Effector memory CD4-positive, alpha-beta T cell (primary cell): ENCODE measurements at places on chromosomes 7 and 10.

DNA sequence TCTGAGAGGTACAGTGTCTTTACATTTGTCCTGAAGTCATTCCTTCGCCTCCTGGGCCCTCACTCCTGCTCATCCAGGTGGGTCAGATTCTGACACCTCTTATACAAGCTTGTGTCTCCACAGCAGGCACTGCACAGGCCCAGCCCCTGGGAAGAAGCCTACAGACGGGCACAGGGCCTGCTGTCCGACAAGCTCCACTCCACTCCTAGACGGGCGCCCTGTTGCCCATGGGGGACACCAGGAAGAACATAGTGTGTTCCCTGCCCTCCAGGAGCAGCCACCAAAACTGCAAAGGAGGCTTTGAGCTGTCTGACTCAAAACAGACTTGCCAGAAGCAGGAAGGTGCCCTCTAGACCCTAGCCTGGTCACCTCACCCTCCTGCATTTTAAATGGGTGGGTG lies 45.6 kb upstream of the SLC29A3 start:
- H3K4me1 ChIP-seq, result no peaks in the 10 kb centered on the region
- no peak for DNase-seq
- no peaks in the 10 kb centered on the region for H3K36me3 ChIP-seq
- no peak overlapping the region for H3K4me3 ChIP-seq

DNA sequence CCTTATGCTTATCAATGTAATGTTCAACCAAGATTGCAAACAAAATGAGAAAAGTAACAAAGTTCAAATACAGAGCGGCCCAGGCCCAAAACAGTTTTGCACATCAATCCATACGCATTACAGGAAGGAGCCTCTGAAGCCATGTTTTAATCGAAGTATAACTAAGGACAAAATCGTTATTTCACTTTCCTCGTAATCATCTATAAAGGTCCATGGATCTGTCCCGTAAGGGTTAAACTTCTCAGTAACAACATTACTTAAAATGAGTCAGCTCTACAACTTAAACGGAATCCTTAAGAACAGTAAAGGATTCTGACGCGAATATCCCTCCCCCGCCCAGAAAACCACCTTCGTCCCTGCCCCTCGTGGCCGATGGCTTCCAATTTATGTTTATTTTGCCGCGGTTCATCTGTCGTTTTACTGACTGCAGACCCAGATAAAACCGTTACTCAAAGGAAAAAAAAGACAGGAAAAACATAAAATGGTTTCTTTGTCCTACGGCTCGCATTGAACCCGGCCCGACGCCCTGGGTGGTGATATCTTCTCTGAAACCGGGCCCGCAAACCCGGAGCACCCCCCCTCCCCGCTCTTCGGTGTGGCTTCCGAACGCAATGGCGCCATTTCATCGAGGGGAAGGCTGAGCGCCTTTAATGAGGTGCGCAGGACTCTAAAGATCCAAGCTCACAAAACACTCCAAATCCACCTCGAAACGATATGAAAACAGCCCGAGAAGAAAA lies 1.1 kb downstream of the HNRNPA2B1 start:
- H3K36me3 ChIP-seq, result peaks cover 35% of the 10 kb centered on the region
- peaks cover 37% of the 10 kb centered on the region for H3K4me1 ChIP-seq
- no peaks in the 10 kb centered on the region for H3K27me3 ChIP-seq

DNA sequence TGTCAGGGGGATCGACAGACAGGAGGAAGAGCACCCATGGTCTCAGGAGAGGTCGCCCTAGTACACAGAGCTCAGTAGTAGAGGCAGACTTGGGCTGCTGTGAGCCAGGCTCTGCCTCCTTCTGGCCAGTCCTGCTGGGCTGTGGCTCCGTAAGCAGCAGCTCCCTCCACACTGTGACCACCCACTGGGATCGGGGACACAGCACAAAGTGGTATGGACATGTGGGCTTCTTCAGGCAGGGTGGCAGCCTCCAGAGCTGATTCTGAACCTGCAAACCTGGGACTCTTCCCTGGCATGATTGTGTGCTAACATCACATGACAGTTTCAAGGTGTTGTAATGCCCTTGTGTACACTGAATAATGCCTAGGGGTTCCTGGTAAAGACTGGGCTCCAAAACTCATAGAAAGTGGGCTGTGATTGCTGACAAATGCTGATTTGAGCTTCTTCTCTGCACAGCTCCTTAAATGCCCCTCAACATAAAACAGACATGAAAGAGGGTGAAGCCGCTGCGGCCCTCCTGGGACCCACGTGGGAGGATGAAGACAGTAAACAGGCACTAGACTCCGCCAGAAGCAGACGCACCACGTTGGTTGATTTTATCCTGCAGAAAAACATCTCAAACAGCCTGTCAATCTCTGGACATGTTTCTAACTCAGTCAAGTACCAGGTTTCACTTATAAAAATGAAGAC lies 76.7 kb downstream of the GPR26 start:
- H3K4me3 ChIP-seq, result no peak overlapping the region
- DNase-seq, result no peak
- no peaks in the 10 kb centered on the region for H3K27me3 ChIP-seq
- no peaks in the 10 kb centered on the region for H3K4me1 ChIP-seq
- H3K27ac ChIP-seq, result no peak overlapping the region
- no peaks in the 10 kb centered on the region for H3K36me3 ChIP-seq

DNA sequence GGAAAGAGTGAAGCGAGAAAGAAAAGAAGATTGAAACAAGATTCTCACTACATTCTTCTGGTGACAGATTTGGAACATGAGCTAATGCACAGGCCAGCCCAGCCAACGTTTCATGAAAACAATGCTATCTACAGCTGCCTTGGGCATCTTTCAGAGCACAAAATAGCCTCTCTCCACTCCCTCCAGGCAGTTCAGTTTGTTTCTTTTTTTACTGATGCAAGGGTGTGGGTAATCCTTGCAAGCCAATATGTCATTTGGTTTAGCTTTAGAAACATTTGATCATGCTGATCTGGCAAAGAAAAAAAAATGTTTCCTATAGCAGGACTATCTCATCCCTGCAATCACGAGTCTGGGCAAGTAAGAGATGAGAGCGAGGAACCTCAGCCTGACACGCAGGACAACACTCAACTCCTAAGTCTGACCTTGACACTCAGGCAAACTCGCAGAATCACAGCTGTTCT lies 35.9 kb downstream of the SVIL start:
- H3K36me3 ChIP-seq, result no peaks in the 10 kb centered on the region
- DNase-seq, result no peak
- H3K4me3 ChIP-seq, result no peak overlapping the region
- no peak overlapping the region for H3K27ac ChIP-seq
- H3K4me1 ChIP-seq, result no peaks in the 10 kb centered on the region

DNA sequence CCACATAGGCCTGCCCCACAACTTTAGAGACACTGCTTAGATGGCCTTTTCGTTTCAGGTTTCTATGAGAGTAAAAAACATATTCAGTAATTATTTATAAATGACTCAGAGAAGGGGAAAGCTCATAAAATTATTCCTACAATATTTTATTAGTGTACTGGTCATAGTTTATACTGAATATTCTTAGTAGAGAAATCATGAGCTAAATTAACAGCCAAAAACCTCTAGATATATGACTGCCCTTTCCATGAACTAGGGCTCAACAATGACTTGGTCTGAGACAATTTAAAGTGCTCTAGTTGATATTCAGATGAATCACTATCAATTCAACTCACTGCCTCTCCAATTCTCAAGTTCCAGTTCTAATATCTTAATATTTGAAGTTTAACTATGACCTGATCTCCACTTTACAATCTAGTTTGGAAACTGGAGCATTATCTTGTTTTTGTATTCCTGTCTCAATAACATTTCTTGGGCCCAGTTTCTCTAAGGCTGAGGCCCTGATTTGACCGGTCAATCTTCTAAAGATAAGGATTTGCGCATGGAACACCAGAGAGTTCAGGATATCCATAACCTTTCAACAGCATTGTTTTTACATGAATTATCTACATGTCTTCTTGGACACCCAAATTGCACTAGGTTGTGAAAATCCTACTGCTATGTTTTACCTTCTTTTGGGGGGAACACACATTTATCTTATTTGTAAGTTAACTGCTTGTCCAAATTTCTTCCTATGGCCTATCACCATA lies 141.6 kb downstream of the DGKB start:
- DNase-seq, result no peak
- no peaks in the 10 kb centered on the region for H3K27me3 ChIP-seq
- no peaks in the 10 kb centered on the region for H3K4me1 ChIP-seq
- H3K36me3 ChIP-seq, result no peaks in the 10 kb centered on the region
- no peak overlapping the region for H3K27ac ChIP-seq

DNA sequence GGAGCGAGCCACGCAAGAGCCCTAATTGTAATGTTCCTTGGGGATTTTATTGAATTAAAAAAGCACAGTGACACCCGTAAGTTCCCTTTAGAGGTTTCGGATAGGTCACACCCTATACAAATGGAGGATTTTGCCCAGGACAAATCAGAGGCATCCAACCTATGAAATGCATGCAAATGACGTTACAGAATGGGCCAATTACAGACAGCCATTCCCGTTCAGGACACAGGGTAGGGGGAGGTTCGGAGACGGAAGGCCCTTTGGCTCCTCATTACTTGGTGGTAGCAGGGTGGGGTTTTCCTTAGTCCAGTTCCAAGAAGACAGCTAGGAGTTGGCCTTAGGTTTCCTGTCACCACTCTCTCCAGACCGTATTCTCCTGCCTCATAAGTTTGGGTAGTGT lies 754.1 kb downstream of the IPMK start:
- no peak overlapping the region for H3K27ac ChIP-seq
- no peaks in the 10 kb centered on the region for H3K4me1 ChIP-seq
- no peaks in the 10 kb centered on the region for H3K27me3 ChIP-seq
- no peaks in the 10 kb centered on the region for H3K36me3 ChIP-seq

DNA sequence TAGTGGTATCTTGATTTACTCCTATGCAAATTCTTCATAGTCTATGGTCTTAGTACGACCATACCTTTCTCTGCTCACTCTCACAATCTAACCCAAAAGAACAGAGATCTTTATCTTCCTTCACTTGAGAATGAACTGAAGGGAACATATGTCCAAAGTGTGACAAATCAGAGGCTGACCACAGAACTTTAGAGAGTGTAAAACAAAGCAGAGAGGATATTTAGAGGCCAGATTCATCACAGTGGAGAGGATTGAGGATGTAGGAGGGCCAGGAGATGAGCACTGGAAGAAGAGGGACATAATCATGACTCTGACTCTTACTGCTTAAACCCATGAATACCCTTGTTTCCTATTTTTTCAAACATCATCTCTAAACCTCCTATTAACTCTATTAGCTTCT lies 935.3 kb upstream of the PHF14 start:
- no peak overlapping the region for H3K27ac ChIP-seq
- H3K36me3 ChIP-seq, result no peaks in the 10 kb centered on the region
- H3K27me3 ChIP-seq, result no peaks in the 10 kb centered on the region
- H3K4me3 ChIP-seq, result no peak overlapping the region
- no peaks in the 10 kb centered on the region for H3K4me1 ChIP-seq
- DNase-seq, result no peak

GRCh38 chr10:62899311-62899710 lies 83.1 kb upstream of the EGR2 start:
- H3K36me3 ChIP-seq, result no peaks in the 10 kb centered on the region
- no peaks in the 10 kb centered on the region for H3K27me3 ChIP-seq
- no peaks in the 10 kb centered on the region for H3K4me1 ChIP-seq
- no peak overlapping the region for H3K27ac ChIP-seq

DNA sequence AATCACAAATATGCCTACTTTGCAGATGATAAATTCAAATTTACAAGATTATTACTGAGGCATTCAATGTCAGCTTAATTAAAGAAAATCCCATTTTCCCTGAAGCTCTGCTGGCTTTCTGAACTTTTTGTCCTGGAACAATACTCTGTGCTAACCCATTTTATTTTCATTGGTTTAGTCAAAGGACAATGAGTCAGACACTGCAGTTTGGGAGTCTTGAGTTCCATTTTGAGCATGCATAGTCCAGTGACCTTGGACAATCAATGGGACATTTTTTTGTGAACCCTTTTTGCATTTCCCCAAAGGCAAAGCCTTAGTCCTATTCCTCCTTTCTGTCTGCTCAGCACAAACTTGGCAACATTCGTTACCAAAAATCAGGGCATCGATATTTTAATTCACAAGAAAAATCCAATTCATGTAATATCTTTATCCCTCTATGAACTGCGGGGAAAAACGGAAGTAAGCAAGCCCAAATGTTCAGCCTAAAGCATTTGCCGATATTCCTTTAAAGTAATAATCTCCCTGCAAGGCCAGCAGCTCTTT lies 339.8 kb downstream of the RNLS start:
- H3K27ac ChIP-seq, result no peak overlapping the region
- H3K4me1 ChIP-seq, result no peaks in the 10 kb centered on the region
- H3K36me3 ChIP-seq, result no peaks in the 10 kb centered on the region
- H3K4me3 ChIP-seq, result no peak overlapping the region
- DNase-seq, result no peak

DNA sequence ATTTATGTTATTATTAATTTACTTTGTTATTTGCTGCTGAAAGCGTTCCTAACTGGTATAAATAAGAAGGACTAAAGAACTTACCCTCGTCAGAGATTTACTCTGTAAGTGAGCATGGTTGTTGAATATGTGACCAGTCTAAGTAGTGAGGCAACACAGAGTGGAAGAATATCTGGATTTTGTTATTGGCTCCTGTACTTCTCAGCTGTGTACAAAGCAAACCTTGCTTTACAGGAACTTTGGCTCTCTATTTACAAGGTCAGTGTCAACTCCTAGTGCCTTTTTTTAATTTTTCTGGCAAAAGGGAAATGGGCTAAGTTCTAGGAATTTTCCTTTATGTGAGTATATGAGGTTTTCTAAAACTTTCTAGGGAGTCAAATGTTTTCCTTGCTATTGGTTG lies 35.6 kb downstream of the PDK4 start:
- no peaks in the 10 kb centered on the region for H3K27me3 ChIP-seq
- H3K4me3 ChIP-seq, result no peak overlapping the region
- no peaks in the 10 kb centered on the region for H3K4me1 ChIP-seq
- no peak overlapping the region for H3K27ac ChIP-seq
- DNase-seq, result no peak

- H3K4me1 ChIP-seq, result no peaks in the 10 kb centered on the region
- H3K27me3 ChIP-seq, result no peaks in the 10 kb centered on the region
- H3K4me3 ChIP-seq, result no peak overlapping the region
- H3K27ac ChIP-seq, result no peak overlapping the region
- DNase-seq, result no peak
- H3K36me3 ChIP-seq, result no peaks in the 10 kb centered on the region
These were observed 1291.6 kb upstream of the AUTS2 start for GRCh38 chr7:68306692-68307107.

- peaks cover 23% of the 10 kb centered on the region for H3K27me3 ChIP-seq
- H3K36me3 ChIP-seq, result no peaks in the 10 kb centered on the region
- no peaks in the 10 kb centered on the region for H3K4me1 ChIP-seq
These were observed 692 bp downstream of the IGFBP1 start for GRCh38 chr7:45888993-45889366.

DNA sequence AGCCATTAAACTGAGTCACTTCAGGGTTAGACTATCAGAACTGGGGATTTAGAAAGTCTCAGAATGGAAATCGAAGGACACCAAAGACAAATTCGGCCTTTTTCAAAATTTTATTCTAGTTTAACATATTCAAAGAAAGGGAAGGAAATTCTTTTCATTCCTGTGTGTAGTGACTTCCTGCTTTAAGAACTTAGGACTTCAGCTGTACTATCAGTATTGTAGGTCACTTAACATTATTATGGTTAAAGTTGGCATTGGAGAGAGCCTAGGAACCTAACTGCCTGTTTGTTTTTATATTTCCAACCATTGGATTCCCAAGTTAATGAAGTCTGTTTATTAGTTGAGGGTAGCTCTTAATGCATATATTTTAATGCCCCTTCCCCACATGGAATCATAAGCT lies 63.7 kb downstream of the PTEN start:
- no peak overlapping the region for H3K27ac ChIP-seq
- no peaks in the 10 kb centered on the region for H3K27me3 ChIP-seq
- DNase-seq, result no peak
- H3K4me1 ChIP-seq, result no peaks in the 10 kb centered on the region
- H3K4me3 ChIP-seq, result no peak overlapping the region
